Astrocyte (in vitro differentiated cells and primary cell): ENCODE measurements at places on chromosomes 11 and 22.

- no peak for DNase-seq
These were observed 35.0 kb downstream of the PPFIA1 start for GRCh38 chr11:70305501-70305900.

- no peak for DNase-seq
These were observed 61.7 kb upstream of the FGF3 start for GRCh38 chr11:69880826-69881445.

GRCh38 chr11:68948935-68949334 is 31.9 kb downstream of the MRGPRD start:
- DNase-seq = no peak

DNA sequence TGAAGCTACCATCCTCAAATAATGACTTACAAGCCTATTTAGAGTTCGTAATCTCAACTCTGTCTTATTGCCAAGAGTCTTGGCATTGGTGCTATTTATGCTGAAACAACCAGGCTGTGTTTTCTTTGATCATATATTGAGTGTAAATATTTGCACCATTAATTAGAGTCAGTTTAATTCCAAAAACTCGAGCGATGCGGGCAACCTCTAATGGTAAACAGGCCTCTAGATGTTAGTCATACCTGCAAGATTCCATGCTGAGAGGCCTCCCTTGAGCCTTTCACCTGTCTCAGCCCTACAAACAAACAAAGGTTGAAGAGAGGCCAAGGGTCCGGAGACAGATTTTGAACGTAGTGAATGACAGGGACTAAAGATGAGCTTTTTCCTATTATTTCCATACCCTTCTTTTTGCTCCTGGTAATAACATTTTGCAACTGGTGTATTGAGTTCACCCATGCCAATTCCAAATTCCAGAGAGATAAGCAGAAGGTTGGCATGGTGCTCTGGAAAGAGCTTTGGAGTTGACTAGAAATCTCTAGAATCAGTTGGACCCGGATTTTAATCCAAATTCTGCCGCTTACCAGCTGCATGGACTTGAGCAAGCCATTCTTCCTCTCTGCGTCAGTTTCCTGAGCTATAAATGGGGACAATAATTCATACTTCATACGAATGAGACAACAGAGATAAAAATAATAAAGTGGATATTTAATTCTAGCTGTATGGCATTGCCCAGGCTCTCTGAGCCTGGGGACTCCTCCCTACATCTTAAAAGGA is 99.1 kb upstream of the ANO1 start:
- no peak for DNase-seq

GRCh38 chr11:5593146-5593545 is 3.3 kb upstream of the TRIM6 start:
- DNase-seq = peak; percentile 59

GRCh38 chr11:16204261-16204660 is 152.1 kb downstream of the SOX6 start:
- DNase-seq = no peak

- no peak for DNase-seq
These were observed 7.4 kb upstream of the HEPACAM start for GRCh38 chr11:124943254-124943616.

GRCh38 chr11:80122211-80122610 is 681.4 kb upstream of the TENM4 start:
- DNase-seq = no peak

DNA sequence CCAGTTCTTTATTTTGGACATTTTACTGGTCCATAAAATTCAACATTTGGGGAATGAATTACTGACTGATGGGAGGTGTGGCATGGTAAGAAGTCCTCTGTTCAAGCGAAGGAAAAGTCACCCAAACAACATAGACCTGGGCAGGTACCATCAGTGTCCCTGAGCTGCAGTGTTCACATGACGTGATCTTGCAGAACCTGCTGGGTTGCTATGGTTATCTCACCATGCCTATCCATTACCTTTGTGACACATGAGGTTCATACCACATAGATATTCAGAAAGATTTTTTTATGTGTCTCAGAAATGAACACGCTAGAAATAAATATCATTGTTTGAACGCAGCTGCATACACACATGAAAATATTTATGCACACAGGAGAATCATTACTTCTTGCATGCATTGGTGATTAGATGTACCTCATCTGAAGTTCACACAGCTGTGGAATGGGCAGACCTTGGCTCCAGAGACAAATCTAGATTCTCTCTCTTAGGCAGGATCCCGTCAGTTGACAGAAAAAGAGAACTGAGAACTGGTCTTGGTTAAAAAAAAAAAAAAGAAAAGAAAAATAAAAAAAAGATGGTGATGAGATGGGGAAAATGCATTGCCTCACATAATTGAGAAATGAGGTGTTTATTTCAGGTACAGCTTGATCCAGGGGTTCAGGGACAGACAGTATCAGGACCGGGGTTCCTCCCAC is 21.4 kb upstream of the RCN1 start:
- DNase-seq = no peak

DNA sequence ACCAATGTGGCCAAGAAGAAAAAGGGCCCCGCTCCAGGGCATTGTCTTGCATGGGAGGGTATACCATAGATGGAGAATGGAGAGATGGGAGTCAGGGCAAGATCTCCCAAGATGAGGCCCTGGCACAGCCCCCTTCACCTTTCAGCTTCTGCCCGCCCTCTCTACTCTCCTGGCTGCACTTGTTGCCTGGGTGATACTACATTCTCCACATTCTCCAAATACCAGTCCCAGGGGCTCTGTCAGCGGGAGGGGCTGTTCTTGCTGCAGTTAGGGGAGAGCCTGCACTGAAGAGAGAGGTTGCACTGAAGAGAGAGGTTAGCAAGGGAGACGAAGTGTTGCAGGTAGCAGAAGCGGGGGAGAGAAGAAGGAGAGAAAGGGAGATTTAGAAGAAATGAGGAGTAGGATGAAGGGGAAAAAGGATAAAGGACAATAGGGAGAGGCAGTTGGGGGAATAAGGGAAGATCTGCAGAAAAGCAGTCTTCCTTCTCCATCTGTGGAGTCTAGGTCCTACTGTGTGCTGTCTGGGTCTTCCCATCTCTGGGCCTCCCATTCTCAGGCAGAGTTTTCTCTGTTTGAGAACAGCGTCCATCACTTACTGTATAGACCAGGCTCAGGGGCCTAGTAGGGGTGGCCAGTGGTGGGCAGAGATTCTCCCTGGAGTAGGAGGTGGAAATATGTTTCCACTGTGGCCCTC is 8.0 kb downstream of the PHLDB1 start:
- DNase-seq = peak; percentile 40

DNA sequence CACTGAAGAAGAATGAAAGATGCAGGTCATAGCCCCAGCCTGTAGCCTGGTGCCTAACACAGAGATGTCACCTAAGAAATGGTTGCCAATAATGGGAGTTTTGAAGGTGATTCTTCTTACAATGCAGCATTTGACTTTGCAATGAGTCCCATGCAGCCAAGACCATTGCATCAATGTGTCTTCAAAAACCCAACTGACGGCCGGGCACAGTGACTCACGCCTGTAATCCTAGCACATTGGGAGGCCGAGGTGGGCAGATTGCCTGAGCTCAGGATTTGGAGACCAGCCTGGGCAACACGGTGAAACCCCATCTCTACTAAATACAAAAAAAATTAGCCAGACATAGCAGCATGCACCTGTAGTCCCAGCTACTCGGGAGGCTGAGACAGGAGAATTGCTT is 89.3 kb upstream of the ASPHD2 start:
- no peak for DNase-seq

- DNase-seq = peak; percentile 61
These were observed 114.4 kb upstream of the BLID start for GRCh38 chr11:122230385-122230755.

- DNase-seq = peak; percentile 97
These were observed 25.7 kb upstream of the CTR9 start for GRCh38 chr11:10725114-10725906.

GRCh38 chr11:126494831-126495230 is 139.3 kb downstream of the ST3GAL4 start:
- DNase-seq = no peak

DNA sequence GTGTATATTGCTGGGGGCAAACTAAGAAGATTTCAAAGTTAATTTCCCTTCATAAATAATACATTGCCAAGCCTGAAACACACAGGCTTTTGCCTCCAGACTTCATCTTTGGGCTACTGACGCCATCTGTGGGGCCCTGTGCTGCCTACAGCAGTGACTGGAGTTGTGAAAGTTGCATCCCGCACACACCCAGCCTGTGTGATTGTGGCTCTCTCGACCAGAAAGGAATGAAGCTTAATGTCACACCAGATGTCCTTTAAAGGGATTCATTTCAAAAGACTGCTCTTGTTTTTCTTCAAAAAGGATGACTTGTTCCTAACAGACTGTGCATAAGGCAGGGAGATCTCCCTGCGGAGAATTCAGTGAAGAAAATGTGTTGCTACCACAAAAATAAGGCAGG is 210.5 kb downstream of the FAM181B start:
- DNase-seq = no peak

GRCh38 chr22:42964994-42965699 is 49.8 kb downstream of the PACSIN2 start:
- no peak for DNase-seq

GRCh38 chr11:126720539-126721235 is 279.9 kb downstream of the KIRREL3 start:
- DNase-seq = no peak

GRCh38 chr11:128497061-128497775 is 90.1 kb downstream of the ETS1 start:
- DNase-seq = peak; percentile 98

GRCh38 chr11:57323167-57323854 is 1.4 kb downstream of the TNKS1BP1 start:
- peak; percentile 18 for DNase-seq

- peak; percentile 61 for DNase-seq
These were observed 811.1 kb upstream of the RAG2 start for GRCh38 chr11:37409124-37409523.

- DNase-seq = peak; percentile 70
These were observed 15.4 kb downstream of the ARHGEF17 start for GRCh38 chr11:73323464-73323863.

DNA sequence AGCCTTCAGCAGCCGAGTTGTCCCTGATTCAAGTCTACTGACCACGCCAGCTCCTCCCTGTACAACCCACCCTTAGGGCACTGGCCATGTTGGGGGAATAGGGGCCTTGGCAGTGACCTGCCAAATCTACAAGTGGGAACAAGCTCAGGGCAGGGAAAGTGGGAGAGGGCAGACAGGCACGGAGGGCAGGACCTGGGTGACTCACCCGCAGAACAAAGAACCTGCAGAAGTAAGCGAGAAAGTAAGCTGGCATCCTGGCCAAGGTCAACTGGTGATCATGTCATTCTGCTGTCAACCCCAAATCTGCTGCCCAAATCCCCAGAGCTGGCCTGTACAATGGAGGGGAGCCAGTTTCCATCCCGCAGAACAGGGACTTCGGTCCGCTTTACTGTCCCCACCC is 7.9 kb upstream of the SCGB1A1 start:
- no peak for DNase-seq

GRCh38 chr11:36162006-36162882 is 127.0 kb downstream of the COMMD9 start:
- DNase-seq = no peak

- peak; percentile 71 for DNase-seq
These were observed 15.7 kb downstream of the DAGLA start for GRCh38 chr11:61695917-61696316.

- peak; percentile 38 for DNase-seq
These were observed 19.9 kb downstream of the CARS1 start for GRCh38 chr11:3037040-3037944.

GRCh38 chr11:122742301-122743018 is 86.9 kb downstream of the UBASH3B start:
- DNase-seq = no peak

GRCh38 chr11:46100670-46101069 is 20.6 kb downstream of the PHF21A start:
- no peak for DNase-seq

GRCh38 chr11:3723014-3723708 is 52.0 kb upstream of the CHRNA10 start:
- peak; percentile 95 for DNase-seq

GRCh38 chr11:20205807-20206206 is 45.5 kb upstream of the DBX1 start:
- no peak for DNase-seq

GRCh38 chr11:47686151-47686550 is 29.0 kb downstream of the AGBL2 start:
- DNase-seq = no peak

DNA sequence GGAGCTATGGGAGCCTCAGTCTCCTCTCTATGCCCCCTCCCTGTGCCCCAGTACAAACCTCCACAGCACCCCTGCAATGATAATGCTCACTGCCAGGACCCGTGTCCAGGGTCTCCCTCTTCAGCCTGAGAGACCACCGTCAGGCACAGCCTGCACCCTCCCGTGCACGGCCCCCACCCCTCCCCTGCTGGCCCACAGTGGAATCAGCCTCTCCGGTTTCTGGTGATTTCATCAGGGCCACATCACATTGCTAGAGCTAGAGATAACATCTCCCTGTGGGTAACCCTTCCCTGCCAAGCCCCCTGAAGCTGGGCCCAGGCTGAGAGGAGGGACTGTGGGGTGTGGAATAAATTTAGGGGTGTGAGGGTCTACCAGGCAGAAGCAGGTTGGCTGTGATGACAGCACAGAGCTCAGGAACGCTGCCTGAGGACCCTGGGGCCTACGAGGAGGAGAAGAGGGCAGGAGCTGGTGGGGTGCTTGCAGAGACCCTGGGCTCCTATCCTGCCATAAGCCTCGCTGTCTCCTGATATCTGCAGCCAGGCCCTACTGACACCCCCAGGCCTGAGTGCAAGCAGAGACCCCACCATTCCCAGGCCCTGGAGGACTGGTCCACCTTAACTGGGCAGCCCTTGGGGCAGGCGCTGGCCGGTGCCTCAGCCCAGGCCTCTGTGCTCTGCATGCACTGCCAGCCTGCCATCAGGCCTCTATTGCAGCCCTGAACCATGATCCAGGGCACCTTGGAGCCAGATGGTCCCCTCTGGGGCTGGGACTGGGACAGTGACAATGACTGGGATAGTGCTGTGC is at the start of gene KLHDC7B:
KLHDC7B (plus strand) TSS at position 378 of the 804 bp plus-strand sequence; CDS start at position 723, 345 bp downstream.
- no peak for DNase-seq

- no peak for DNase-seq
These were observed 144.4 kb downstream of the GRIA4 start for GRCh38 chr11:105754260-105754659.

DNA sequence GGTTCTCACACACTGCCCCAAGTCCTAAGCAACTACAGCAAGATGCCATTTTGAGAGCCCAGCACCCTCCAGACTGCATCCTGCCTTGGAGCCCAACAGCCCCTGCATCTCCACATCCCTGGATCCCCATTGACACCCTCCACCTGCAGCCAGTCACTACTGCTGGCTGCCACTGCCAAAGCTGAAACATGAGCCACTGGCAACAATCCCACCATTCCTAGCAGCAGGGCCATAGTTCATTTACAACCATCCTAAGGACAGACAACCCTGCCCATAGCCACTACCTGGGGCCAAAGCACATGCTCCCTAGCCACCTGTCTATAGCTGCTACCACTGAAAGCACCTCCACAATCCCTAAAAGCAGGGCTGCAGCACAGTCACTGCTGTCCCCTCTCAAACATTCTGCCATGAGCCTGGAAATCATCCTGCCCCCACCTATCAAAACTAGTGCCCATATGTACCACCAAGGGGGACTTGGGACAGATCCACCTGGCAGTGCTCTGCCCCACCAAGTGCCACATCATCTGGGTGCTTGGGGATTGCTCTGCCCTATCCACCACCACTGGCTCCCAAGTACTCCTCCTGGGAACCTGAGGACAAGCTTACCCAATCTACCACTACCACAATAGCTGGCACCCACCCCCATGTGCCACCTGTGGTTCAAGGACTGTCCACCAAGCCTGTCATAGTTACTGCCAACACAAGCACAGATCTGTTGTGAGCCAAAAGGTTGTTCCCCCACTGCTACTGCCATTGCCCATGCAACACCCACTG is 138.8 kb upstream of the SOX6 start:
- no peak for DNase-seq

- peak; percentile 27 for DNase-seq
These were observed 346 bp downstream of the FJX1 start for GRCh38 chr11:35618497-35619115.

- DNase-seq = peak; percentile 85
These were observed 97.7 kb downstream of the ARFGAP2 start for GRCh38 chr11:47078751-47079521.
